SW 1271 (cell line): ENCODE measurements at places on chromosomes 7 and 10.

GRCh38 chr7:42127232-42127622 is 109.8 kb downstream of the GLI3 start:
- DNase-seq, result no peak

GRCh38 chr7:66682350-66683093 is 53.8 kb downstream of the KCTD7 start:
- no peak for DNase-seq

- no peak for DNase-seq
Observed at GRCh38 chr10:44261710-44262455, 123.0 kb downstream of the CXCL12 start.

- DNase-seq, result no peak
Observed at GRCh38 chr7:25187932-25188331, 40.4 kb downstream of the NPVF start.

- DNase-seq, result no peak
Observed at GRCh38 chr10:34299105-34299611, 515.9 kb downstream of the PARD3 start.

DNA sequence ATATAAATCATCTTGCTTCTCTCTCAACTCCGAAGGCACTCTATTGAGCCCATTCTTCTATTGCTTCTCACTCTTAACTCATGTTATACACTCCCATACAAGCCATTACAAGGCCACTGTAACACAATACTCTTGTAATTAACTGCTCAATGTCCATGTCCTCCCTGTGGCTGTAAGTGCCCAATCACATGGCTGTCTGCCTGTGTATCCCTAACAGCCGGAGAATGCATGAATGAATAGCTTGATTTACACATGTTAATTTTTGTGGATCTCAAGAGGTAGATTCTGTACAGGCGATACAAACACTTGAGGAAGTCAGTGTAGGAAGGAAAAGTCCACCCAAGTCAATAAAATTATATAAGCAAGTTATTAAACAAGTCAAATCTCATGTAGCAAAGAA is 215.6 kb downstream of the DOCK4 start:
- no peak for DNase-seq

GRCh38 chr10:82942286-82943099 is 1067.5 kb downstream of the NRG3 start:
- no peak for DNase-seq

DNA sequence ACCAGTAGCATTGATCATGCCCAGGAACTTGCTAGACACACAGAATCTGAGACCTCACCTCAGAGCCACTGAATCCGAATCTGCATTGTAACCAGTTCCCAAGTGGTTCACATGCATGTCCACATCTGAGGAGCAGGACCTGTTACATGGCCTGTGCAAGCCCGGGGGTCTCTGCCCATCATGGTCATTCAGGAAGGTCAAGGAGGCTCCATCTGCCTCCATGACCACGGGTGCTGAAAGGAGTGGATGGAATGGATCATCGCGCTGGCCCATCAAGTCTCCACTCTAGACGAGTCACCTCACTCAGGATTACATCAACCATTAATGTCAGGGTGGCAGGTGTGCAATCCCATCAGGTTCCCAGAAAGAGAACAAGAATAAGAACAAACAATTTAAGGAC is 85.8 kb upstream of the ADAM12 start:
- DNase-seq, result no peak

DNA sequence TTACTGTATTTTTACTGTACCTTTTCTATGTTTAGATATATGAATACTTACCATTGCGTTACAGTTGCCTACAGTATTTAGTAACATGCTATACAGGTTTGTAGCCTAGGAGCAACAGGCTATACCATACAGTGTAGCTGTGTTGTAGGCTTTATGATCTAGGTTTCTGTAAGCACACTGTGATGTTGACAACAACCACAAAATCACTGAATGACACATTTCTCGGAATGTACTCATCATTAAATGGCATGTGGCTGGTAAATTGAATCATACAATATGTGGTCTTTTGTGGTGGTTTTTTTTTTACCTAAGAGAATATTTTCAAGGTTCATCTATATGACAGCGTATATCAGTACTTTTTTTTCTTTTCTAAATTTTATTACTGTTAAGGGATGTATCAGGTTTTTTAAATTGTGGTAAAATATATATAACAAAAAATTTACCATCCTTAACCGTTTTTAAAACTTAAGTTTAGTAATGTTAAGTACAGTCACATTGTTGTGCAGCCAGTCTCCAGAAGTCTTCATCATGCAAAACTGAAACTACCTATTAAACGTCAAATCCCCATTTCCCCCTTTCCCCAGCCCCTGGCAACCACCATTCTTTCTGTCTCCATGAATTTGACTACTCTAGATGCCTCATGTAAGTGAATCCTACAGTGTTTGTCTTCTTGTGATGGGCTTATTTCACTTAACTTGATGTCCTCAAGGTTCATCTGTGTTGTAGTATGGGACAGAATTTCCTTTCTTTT is 21.5 kb downstream of the BTAF1 start:
- DNase-seq, result no peak
